ENCODE measurements at places on chromosomes 3 and 15.

DNA sequence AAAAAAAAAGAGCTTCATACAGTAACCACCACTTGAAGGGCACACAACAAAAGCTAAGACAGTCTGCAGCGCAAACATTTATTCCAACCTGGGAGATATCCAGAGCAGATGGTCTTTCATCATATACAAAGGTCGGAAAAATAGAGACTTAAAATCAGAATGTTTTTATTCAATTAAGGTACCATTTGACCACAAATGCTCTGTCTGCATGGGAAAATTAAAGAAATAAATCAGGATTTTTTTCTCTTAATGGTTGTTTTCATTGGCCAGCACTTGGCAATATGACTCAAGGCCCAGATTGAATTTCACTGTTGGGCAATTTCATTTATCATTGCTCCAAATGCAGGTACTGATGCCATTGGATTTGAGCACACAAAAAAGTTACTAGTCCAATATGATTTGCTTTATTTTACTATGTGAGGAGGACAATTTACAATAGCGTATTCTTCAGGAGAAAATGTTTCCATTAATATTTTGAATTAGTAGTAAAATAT is 145.9 kb upstream of the AGTR1 start:
- no peak for DNase-seq

DNA sequence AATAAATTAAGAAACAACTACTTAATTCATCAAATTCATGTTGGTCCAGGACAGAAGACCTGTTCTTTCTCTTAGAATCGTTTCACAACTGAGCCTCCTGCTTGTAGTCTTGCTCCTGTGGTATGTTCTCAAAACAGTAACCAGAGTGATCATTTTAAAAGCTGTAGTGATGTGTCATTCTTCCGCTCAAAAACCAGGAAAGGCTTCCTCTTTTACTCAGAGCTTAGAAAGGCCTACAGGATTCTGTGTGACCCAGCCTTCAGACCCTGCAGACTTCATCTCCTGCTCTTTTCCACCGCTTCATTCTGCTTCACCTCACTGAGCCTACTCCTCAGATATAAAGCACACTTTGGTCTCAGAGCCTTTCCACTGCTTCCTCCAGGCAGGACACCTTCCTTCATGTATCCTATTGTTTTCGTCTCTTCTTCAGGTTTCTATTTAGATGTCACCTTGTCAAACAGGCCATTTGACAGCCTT is 22.7 kb downstream of the ST6GAL1 start:
- DNase-seq, result no peak

- DNase-seq, result peak; percentile 27
These were observed 43.4 kb downstream of the PXYLP1 start for GRCh38 chr3:141275032-141275422.

DNA sequence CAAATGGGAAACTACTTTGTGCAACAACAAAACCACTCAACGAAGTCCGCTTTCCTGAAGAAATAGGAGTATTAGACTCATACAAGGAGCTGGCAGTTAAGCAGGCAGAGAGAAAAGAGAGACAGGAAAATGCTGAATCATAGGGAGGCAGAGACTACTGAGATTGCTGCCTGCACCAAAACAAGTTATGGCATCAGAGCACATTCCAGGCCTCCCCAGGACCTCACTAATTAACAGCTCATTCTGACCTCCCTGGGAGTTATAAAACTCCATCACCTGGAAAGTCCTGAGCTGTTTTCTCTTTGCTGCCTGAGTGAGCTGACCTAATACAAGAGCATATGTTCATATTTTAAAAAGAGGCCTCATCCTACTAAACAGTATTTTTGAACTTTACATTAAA is 741.0 kb downstream of the MCTP2 start:
- no peak for DNase-seq

- DNase-seq, result no peak
These were observed 124.2 kb downstream of the GABRB3 start for GRCh38 chr15:26648676-26649075.

- no peak for DNase-seq
These were observed 18.0 kb downstream of the ISG20 start for GRCh38 chr15:88656760-88657221.

DNA sequence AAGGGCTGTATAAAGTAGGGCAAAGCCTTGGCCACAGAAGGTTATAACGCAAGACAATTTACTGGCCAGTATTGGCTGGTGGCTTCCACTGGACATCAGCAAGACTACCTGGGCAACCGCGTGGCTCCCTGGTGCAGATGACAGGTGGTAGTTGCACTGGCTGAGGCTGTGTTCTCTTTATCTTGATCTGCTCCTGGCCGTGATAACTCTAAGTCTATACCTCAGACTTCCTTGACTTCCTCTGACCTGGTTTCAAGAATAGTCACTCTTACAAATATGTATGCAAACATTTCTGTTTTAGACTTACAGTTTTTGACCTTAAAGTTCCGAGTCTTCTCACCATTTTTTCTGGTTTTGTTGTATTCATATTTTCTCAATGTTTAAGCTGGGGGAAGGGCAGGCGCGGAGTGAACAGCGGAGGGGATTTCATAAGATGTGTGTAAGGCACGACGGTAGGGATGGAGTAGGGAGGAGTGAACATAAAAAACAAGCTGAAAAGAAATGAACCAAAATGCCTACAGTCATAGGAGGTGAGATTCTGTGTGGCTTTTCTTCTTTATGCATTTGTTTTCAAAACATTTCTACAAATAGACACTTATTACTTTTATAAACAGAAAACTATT is 15.2 kb upstream of the TMEM212 start:
- DNase-seq, result no peak

DNA sequence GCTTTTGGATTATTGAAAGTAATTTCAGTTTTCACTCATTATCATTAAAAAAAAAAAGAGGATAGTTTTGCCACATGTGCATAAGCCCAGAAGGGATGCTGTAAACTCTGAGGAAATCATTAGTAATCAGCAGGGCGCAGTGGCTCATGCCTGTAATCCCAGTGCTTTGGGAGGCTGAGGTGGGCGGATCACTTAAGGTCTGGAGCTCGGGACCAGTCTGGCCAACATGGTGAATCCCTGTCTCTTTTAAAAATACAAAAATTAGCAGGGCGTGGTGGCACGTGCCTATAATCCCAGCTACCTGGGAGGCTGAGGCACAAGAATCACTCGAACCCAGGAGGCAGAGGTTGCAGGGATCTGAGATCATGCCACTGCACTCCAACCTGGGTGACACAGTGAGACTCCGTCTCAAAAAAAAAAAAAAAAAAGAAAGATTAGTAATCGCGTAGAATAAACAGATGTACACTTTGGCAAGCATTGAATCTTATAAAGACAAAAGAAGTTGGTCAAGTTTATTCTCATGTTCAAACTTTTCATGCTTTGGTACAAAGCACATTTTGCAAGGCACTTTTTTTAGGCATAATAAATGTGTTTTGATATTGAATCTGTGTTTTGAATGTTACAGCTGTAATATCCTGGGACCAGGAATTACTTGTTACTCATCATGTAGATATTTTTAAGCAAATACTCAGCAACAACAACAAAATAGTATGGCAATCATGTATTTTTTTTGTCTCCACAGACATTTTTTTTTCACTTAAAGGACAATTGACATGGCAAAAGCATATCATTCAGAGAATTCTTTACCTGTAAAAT is 93.2 kb upstream of the AGTR1 start:
- no peak for DNase-seq

Data from stimulated activated CD4-positive, alpha-beta T cell treated with anti-CD3 and anti-CD28 coated beads, Interleukin-4, amount 100 ng/mL, for 24 hours (primary cell).